Left cardiac atrium (tissue), 4 donors: ENCODE measurements at places on chromosomes 12 and 14. TPM values are rescaled to one million over a fixed set of nuclear protein-coding genes. Genes with fewer than 3 reads are reported as not detected.
A peak's percentile ranks its signal among the peaks of the same experiment; 100 is the strongest.

- no peak for DNase-seq
Observed at GRCh38 chr12:124387528-124387911, 92.6 kb downstream of the RFLNA start.

DNA sequence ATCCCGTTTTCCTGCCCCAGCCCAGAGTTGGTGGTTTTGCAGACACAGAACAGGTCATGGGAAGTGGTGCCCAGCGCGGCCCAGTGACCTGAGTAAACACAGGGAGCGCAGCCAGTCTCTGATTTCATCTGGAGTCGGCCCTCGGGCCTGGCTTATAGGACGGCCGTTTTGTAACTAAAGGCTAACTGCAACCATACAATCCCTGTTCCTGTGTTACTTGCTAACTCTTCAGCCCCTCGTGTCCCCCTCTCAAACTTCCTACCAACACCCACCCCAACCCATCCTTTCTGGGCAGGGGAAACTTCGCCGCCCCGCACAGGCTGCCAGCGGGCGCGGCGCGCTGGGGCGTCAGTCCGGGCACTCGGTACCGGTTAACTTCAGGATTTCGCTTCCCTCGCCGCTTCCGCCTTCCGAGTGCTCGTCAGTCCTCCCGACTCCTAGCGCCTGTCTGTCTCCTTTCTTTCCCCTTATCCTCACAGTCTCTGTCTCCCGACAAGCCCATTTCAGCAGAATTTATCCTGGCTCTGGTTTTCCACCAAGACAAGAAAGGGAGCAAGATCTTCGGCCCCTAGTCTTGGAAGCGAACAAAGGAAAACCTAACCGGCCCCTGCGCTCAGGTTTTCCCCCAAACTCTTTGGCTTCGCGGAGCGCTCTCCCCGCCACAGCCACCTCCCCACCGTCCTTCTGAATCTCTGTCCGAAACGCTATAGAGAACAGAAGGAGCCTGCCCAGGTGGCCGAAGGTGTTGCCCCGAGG lies 2.0 kb downstream of the SIX1 start:
- DNase-seq = no peak

- DNase-seq = peak; percentile 59
Observed at GRCh38 chr14:105313381-105314286, 914 bp upstream of the PACS2 start.

GRCh38 chr14:90583427-90583826 lies 186.6 kb downstream of the CALM1 start:
- DNase-seq = no peak

DNA sequence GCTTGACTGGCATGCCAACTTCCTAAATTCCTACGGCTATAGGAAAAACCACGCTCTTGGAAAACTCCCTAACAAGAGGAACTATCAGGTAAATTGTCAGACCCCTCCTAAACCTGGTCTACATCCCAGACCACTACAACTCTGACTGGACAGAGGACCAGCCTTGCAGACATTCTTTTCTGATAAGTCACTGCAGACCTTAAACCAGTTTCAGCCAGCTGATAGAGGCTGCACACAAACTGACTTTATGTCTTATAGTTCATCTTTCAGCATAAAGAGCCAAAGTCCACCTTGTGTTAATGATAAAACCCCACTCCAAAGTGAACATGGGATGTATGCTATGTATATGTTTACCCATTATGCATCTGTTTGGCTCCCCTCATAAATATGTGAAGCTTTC lies 166.6 kb downstream of the KTN1 start:
- DNase-seq = no peak

- DNase-seq = no peak
Observed at GRCh38 chr12:102234599-102234998, 37.0 kb upstream of the PMCH start.

DNA sequence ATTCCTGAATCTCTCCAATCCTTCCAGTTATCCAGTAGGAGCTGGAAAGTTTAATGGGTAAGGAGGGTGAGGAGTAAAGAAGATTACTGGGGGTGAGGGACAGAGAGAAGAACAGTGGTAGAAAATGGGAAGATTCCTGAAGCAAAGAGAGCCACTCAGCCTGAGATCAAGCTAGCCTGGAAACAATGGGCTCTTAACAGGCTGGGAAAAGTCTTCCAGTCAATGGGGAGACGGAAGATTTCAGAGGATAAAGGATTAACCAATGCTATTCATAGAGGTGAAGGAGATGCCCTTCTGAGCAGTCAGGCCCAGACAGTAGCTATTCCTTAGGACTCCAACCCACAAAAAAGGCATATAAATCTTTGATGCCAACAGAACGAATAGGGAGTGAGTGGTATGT lies 14.8 kb downstream of the GDF11 start:
- DNase-seq = no peak

GRCh38 chr14:37566811-37567371 lies 28.2 kb downstream of the FOXA1 start:
- no peak for DNase-seq

GRCh38 chr14:77301103-77301502 lies 19.6 kb downstream of the POMT2 start:
- peak; percentile 78 for DNase-seq

Gene RAD9B
- 2.6 TPM for total RNA-seq

Gene POMT2
- 20.8 TPM for total RNA-seq

Gene EML5
- 0.56 TPM for total RNA-seq

Gene TAS2R7
- not detected for total RNA-seq

Gene PRB2
- total RNA-seq = not detected
